WTC11 (cell line): ENCODE measurements at places on chromosomes 16 and 17. TPM values are rescaled to one million over a fixed set of nuclear protein-coding genes. Genes with fewer than 3 reads are reported as not detected.

Gene RNF157
- total RNA-seq = 11.2 to 15.1 TPM (median 13.7 TPM) in 3 replicates

Gene TMEM106A
- total RNA-seq = 3.8 to 4.4 TPM (median 4.2 TPM) in 3 replicates

- peaks cover 41% of the 10 kb centered on the region for H3K27me3 ChIP-seq
- DNase-seq = no peak
- H3K36me3 ChIP-seq = no peaks in the 10 kb centered on the region
- H3K27ac ChIP-seq = peak overlapping the region; percentile 78
- peak overlapping the region; percentile 92 for H3K4me3 ChIP-seq
These were observed 1.2 kb upstream of the TNRC6C start for GRCh38 chr17:77957235-77957856.

DNA sequence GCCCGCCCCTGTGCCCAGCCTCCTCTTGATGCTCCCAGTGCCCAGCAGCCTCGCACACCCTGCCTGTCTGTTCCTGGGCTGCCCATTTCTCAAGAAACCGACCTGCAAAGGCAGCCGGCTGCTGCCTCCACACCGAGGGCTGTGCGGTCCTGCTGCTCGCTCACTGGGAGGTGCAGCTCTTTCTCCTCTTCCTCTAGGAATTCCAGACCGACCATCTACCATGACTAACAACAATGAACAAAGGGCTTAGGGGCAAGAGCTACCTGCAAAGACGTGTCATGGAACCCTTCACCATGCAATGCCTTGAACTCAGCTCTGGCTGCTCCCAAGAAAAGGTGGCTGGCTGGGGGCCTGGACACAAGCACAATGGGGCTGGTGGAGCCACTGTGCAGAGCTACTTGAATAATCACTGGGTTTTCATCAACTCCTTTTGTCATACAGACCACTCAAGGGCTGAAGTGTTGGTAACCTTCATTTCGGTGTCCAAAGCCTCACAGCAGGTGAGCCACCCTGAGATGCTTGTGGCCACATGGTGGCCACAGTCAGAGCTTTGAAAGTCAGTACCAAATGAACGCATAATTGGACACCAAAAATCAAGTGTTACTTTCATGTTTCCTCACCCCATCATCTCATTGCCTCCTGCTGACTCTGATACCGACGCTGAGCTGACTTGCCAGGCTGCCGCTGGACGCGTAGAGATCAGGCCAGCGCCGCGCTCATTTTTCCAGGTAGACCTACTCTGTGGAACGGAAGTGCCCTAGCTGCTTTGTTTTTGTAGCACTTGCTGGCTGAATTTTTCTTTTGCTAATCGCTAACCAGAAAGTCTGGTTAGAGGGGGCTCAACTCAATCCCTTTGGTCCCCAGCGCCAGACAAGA, 19.8 kb downstream of the CYB561 start:
- peaks cover 35% of the 10 kb centered on the region for H3K4me1 ChIP-seq
- H3K27ac ChIP-seq = no peak overlapping the region
- DNase-seq = no peak

DNA sequence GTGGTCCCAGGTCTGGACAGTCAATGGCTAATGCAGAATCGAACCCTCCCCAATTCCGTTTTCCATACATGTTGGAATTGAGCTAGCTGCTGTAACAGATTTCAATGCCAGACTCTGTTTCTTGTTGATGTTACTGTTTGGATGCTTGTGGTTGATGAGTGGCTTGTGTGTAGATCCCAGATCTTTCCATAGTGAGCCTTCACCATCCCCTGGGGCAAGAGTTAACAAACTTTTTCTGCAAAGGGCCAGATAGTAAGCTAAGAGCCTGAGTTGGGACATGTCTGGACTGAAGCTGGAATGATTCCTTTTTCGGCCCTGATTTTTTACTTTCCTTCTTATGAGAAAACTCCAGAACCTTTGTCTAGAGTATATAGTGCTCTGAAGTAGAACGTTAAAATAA, 296.3 kb downstream of the CPPED1 start:
- H3K4me3 ChIP-seq = no peak overlapping the region
- H3K27me3 ChIP-seq = no peaks in the 10 kb centered on the region
- H3K36me3 ChIP-seq = no peaks in the 10 kb centered on the region
- peaks cover 3% of the 10 kb centered on the region; the same call in 1 of the 2 replicates for H3K4me1 ChIP-seq
- DNase-seq = no peak

DNA sequence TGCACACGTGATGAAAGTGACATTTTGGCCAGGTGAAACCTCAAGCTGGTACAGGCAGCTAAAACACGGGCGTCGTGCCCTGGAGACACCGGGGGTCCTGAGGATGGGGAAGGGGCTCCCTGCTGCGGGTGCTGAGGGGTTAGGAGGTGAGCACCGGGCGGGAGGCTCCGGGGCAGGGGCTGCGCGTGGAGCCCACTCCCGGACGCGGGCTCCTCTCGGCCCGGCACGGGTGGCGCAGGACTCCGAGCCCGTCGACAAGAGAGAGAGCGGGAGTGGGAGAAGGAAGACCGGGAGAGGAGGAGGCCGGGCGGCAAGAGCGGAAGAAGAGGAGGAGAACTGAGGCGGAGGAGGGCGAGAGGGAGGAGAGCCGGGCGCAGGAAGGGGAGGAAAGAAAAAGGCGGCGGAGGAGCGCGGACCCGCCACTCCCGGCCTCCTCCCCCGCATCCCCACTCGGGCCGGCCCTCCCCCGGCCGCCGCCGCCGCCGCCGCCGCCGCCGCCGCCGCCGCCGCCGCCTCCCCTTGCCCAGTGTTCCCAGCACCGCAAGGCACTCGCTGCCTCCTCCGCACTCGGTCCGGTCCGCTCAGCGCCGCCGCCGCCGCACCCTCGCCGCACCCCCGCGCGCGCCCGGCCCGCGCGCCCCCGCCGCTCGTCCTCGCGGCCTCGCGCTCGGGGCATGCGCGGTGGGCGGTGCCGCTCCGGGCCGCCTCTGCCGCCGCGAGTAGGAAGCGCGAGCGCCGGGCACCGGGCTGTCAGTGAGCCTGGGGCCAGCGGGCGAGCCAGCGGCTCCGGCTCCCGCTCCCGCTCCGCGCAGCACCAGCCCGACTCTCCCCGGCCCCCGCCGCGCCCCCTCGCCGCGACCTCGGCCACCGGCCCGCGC, at the start of gene PRKCA:
PRKCA (plus strand) TSS at position 750 of the 878 bp plus-strand sequence.
- peak; percentile 68 for DNase-seq
- peaks cover 43% of the 10 kb centered on the region for H3K4me1 ChIP-seq
- H3K4me3 ChIP-seq = peak within 1 kb of the TSS; percentile 92
- peak within 1 kb of the TSS; percentile 81; the same call in 1 of the 2 replicates for H3K27ac ChIP-seq
- H3K27me3 ChIP-seq = peaks cover 34% of the 10 kb centered on the region
- peaks cover 5% of the 10 kb centered on the region for H3K36me3 ChIP-seq

- H3K27ac ChIP-seq = no peak overlapping the region
- H3K36me3 ChIP-seq = no peaks in the 10 kb centered on the region
- no peak overlapping the region for H3K4me3 ChIP-seq
- H3K4me1 ChIP-seq = peaks cover 32% of the 10 kb centered on the region
- peaks cover 6% of the 10 kb centered on the region; the same call in 1 of the 2 replicates for H3K27me3 ChIP-seq
- DNase-seq = no peak
These were observed 33.2 kb downstream of the SPACA3 start for GRCh38 chr17:33024688-33025486.

DNA sequence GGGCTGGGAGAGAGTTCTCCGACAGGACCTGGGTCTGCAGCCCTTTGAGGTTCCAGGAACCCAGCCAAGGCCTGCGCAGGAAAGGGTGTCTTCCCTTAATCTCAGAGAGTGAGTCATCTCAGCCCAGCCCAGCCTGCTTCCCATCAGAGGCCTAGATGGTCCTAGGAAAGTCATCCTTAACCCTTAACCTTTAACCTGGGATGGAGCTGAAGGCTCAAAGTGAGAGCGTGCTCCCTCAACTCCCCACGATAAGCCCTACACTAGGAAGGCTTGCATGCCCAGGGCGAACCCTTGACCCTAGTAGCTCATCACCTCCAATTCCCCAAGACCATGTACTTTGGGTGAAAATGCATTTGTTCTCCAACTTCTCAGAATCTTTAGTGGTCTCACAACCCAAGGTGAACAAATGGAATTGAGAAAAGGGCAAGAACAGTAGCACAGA, 4.8 kb upstream of the ATXN7L3 start:
- H3K4me1 ChIP-seq = peaks cover 27% of the 10 kb centered on the region
- no peak overlapping the region for H3K4me3 ChIP-seq
- H3K27ac ChIP-seq = no peak overlapping the region
- DNase-seq = no peak

DNA sequence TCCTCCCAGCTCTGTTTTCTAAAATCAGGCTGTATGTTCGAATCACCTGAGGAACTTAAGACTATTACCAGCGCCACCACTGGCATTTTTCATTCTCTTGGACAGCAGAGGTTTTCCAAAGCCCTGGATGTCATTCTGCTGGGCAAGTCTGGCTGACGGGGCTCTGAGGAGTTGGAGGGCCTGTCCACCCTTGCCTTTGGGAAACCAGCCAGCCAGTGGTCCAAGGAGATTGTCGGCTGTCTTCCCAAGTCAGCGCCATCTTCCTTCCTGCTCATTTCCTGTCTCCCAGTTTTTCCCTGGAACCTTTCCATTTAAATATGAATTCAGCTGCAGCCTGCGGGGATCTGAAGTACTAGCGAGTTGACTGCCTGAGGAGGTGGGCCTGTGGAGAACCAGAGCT, 258.3 kb downstream of the PRKCA start:
- H3K4me1 ChIP-seq = peaks cover 42% of the 10 kb centered on the region
- no peak for DNase-seq
- peak overlapping the region; percentile 18; the same call in 1 of the 2 replicates for H3K27ac ChIP-seq
- H3K27me3 ChIP-seq = no peaks in the 10 kb centered on the region; the same call in 1 of the 2 replicates
- H3K36me3 ChIP-seq = peaks cover 18% of the 10 kb centered on the region

- peaks cover 29% of the 10 kb centered on the region for H3K27me3 ChIP-seq
- peak overlapping the region; percentile 61 for H3K4me3 ChIP-seq
- peak; percentile 69 for DNase-seq
- H3K36me3 ChIP-seq = no peaks in the 10 kb centered on the region
These were observed 12.7 kb upstream of the ARHGAP23 start for GRCh38 chr17:38415250-38416194.

DNA sequence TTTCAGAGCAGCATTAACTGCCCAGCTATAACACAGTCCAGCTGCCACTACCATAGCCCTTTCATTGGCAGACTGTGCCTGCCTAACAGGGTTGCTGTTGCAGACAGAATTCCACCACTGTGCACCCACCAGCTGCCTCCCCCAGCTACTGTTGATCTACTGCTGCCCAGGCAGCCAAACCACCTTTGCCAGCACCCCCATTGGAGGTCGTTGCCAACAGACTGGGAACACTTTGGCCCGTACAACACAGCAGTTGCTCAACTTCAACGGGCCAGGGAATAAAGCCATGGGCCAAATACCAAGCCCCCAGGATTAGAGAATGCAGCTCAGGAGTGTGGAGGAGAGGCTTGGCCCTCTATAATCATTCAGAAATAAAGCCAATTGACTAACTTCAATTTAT, 473.6 kb downstream of the CDH11 start:
- no peak overlapping the region for H3K27ac ChIP-seq

Gene PRSS36
- total RNA-seq = 0.48 to 1.5 TPM (median 1.3 TPM) in 3 replicates

DNA sequence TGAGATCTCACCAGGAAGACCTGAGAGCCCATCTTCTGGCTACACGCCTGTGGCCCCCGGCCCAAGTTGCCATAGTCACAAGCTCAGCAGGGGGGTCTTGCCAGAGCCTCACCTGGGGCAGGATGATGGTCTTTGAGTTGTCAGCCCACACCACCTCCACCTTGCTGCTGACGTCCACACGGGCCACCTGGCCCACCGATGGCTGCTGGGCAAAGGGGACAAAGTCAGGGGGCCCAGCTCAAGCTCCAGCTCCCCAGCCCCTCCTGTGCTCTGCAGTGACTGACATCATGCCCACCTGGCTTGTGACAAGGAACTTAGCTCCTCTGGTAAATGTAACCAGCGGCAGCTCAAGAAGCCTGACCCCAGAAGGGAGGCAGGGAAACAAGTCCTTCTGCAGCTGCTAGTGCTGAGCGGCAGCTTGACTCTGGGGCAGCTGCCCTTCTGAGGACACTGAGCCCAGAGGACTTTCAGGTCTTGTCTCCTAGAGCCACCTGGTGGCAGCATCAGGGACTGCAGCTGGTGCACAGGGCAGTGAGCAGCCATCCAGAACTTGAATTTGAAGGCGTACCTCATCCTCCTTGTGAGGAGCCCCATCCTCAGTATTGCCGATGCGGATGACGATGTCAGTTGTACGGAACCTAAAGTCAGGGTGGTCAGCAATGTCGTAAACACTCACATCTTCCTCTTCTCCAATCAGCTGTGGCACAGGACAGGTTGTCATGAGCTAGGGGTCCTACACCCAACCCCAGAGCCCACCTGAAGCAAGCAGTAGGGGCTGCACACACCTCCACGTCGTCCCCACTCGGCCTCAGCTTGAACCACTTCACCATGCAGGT, 13.5 kb downstream of the SPHK1 start:
- DNase-seq = peak; percentile 96
- H3K27me3 ChIP-seq = no peaks in the 10 kb centered on the region
- H3K4me3 ChIP-seq = no peak overlapping the region
- peaks cover 58% of the 10 kb centered on the region for H3K36me3 ChIP-seq

DNA sequence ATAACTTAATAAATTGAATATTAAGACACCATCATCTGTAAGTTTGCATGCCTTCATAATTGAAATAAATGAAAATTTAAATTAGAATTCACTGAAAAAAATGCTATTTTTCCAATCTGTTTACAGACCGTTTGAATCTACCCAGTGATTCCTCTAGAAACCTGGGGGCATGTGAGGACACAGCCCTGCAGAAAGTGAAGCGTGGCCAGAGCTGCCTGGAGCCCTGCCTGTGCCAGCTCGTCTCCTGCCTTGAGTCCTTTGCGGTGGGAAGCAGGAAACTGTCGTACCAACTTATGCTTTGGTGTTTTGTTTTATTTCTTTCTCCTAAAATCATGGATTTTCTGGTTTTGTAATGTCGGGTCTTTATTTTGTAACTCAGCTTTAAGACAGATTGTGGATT, 67.8 kb upstream of the FA2H start:
- no peak for DNase-seq
- H3K4me3 ChIP-seq = no peak overlapping the region
- no peaks in the 10 kb centered on the region for H3K36me3 ChIP-seq
- 0 out of 2 replicates have a peak overlapping the region, but pooled peaks have one; percentile 76 for H3K27ac ChIP-seq
- H3K4me1 ChIP-seq = peaks cover 6% of the 10 kb centered on the region
- H3K27me3 ChIP-seq = no peaks in the 10 kb centered on the region

- no peak for DNase-seq
- no peaks in the 10 kb centered on the region; the same call in 1 of the 2 replicates for H3K27me3 ChIP-seq
- H3K27ac ChIP-seq = no peak overlapping the region
- H3K36me3 ChIP-seq = no peaks in the 10 kb centered on the region
- peaks cover 12% of the 10 kb centered on the region for H3K4me1 ChIP-seq
- H3K4me3 ChIP-seq = no peak overlapping the region
These were observed 134.7 kb upstream of the CIBAR2 start for GRCh38 chr16:85246973-85247372.

DNA sequence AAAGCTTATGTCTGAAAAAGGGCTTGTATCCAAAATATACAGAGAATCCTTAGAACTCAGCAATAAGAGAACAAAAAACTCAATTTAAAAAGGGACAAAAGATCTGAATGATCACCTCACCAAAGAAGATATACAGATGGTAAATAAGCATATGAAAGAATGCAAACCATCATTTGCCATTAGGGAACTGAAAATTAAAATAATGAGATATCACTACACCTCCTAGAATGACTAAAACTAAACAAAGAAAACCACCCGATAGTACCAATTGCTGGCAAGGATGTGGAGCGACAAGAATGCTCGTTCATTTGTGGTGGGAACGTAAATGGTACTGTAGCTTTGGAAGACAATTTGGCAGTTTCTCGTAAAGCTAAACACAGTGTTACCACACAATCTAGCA, 66.9 kb upstream of the MPHOSPH6 start:
- H3K4me3 ChIP-seq = no peak overlapping the region
- H3K36me3 ChIP-seq = no peaks in the 10 kb centered on the region
- H3K27me3 ChIP-seq = no peaks in the 10 kb centered on the region
- no peak for DNase-seq
- peaks cover 4% of the 10 kb centered on the region; the same call in 1 of the 2 replicates for H3K4me1 ChIP-seq
